ENCODE measurements at places on chromosomes 3 and 15. TPM values are rescaled to one million over a fixed set of nuclear protein-coding genes. Genes with fewer than 3 reads are reported as not detected.

GRCh38 chr3:123424321-123424998 is 24.4 kb downstream of the ADCY5 start:
- DNase-seq = no peak

The PLA2G4F gene
- not detected for total RNA-seq

DNA sequence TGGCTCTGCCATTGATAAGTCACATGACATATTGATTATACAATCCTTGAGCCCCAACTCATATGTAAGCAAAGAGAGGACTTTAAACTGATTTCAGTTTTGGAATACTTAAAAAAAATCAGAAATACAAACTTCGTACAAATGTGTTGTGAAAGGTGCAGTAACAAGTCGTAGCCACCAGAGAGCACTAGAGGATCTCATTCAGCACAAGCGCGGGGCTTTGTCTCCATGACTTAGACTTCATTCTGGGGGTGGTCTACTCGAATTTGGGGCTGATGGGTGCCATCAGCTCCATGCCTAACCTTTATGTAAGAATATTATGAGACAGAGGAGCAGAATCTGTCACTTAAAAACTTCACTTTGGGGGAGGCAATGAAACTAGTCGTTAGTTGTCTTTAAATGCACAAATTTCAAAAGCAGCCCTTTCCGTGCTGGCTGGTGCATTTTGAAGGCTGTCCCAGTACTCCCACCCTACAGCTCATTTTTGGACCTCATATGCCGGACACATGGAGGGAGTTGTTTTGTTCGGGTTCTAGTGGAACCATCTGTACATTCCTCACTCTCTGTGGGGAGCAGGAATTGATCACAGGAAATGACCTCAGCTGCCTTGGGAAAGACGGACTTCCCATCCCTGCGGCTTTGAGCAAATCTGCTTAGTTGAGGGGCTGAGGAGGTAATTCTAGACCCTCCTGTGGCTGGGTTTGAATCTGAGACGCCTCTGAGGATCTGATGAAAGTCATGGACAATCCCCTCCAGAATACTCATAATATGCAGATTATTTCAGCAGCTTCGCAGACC is 27.5 kb upstream of the MASP1 start:
- DNase-seq = peak; percentile 73

DNA sequence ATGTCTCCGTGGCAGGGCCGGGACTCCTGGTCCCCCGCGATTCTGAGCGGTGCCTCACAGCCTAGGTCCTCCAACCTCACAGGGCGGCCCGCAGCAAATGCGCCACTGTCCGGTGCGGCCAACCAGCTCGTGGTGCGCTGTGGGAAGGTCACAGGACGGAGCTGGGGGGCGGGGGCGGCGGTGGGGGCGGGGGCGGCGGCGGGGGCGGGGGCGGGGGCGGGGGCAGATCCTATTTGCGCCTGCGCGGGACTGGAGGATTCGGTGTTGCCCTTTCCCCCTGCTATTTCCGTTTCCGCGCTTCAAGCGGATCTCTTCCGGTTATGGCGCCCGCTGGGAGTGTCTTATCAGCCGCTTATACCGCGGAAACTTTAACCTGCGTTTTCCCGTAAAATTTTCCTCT is 106.7 kb upstream of the SNRPN start:
- DNase-seq = peak; percentile 57

The MYEF2 gene
- total RNA-seq = 4.5 TPM

GRCh38 chr15:31296646-31297574 is 29.7 kb upstream of the KLF13 start:
- DNase-seq = no peak

DNA sequence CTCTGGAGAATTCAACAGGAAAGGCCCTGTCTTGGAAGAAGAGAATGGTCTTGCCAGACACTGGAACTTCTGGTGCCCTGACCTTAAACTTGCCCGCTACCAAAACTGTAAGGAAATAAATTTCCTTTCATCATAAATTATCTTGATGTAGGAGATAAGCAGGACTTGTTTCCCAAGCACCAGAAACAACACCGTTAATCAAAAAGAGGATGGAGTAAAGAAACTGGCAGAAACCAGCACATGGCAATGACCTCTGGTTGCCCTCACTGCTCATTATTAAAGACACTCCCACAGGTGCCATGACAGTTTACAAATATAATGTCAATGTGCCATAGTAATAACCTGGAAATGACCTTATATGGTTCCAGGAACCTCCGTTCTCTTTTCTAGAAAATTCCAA is 426.1 kb downstream of the EDEM1 start:
- DNase-seq = no peak

The FBXO40 gene
- total RNA-seq = not detected

- DNase-seq = no peak
Observed at GRCh38 chr15:67187351-67187854, 67.1 kb downstream of the AAGAB start.

GRCh38 chr3:101725194-101725889 is 928 bp downstream of the CEP97 start:
- peak; percentile 5 for DNase-seq

DNA sequence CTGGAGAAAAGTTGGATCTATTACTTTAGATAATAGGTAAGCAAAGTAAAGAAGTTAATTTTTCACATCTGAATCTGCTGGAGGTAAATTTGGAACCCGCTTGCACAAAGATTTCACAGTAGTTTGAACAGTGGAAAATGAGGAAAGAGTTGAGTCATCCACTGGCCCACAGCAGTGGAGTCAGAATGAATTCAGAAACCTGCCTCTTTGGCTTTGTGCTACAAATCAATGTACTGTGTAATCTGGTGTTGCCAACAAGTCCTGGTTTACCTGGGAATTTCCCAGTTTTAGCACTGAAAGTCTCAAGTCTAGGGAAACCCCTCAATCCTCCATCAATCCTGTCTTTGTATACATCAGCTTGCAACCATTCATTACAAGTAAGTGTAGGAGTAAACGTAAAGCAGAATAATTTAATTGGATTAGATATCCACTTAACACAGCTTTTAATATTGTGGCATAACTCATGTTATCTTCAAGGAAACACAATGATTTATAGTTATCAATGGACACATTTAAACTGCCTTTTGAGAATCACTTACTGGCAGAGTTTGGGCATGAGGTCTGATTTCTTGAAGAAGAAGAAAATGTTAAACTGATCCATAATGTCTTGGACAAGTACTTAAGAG is 100.6 kb downstream of the DCLK3 start:
- DNase-seq = peak; percentile 60

DNA sequence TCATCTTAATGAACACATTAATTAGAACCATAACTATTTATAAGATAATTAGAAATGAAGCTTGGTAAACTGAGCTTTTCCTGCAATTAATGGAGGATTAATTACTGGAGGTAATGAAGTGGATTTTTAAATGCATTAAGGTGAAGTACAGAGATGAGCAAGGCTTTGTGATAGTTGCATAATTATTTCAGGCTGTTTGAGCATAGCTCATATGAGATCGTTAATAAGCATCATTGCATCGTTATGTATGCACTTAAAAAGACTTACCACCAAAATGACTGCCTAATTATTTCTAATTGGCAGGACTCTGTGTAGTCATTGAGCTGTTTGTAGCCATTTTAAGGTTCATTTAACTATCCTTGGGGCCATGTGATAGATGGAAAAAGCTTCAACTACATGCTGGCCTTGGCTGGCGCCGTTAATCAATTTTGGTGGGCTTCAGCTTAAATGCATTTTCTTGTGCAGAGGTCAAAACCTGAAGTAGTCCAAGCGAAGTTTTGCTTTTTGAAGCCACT is 55.3 kb downstream of the RSRC1 start:
- no peak for DNase-seq

GRCh38 chr3:50325113-50325480 is 2.6 kb upstream of the HYAL2 start:
- no peak for DNase-seq

The FBXL2 gene
- total RNA-seq = 15.6 TPM

GRCh38 chr3:40191850-40192448 is 117.6 kb upstream of the EIF1B start:
- DNase-seq = peak; percentile 51

The TEX55 gene
- total RNA-seq = not detected

DNA sequence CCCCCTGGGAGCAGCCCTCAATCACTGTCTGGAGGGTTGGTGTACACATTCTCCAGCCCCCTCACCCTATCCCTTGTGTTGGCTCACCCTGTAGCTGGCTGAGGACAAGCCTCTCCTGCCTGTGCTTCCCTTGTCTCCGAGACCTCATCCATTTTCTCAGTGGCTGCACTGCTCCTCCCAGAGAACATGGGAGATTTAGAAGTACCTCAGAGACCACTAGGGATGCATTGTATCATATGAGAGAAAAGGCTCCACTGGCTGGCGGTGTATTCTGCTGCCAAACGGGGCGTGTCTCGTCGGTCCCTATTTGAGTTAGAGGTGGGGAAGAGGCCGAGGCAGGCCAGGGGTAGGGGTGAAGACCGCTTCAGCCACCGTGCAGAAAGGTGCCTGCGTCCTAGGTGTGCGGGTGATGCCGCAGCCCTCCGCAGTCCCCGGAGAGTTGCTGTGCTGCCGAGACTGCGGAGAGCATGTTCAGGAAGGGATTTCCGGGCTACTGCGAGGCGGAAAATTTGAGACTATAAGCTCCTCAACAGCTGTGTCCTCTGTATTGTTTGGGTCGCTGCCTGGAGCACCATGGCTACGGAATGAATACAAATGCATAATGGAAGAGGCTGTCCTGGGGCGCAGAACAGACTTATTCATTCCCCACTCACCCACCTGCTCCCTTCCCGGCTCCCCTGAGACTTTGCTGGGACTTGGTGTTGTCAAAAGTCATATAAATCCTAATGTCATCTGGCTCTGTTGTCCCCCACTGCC is 43.8 kb downstream of the SPSB4 start:
- DNase-seq = peak; percentile 9

DNA sequence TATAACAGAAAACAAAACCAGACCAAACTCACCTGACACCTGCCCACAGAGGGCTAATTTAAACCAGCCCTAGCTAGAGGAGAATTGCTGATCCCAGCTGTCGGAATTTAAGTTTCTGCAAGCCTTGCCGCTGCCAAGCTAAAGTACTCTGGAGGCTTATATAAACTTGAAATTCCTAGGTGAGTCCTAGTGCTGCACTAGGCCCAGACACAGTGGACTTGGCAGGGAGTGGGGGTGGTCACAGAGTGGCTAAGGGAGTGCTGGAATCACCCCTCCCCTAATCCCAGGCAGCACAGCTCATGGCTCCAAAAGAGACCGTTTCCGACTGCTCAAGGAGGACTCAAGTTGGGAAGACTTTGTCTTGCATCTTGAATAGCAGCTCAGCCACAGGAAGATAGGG is 17.6 kb downstream of the TMCO5A start:
- DNase-seq = no peak

DNA sequence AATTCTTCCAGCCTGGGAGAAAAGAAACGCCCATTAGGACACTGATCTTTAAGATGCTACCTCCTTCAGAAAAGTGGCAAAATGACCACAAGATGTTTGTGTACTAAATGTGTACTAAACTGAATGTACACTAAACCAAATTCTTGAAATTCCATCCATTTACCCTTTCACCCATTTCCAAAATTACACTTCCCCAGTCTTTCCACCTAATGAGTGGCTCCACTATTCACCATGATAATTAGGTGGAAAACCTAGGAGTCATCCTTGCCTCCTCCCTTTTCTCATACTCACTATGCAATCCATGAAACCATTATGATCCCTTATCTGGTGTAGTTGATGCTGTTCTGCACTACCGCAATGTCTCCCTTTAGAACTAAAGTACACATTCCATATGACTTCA is 452.1 kb upstream of the THBS1 start:
- DNase-seq = no peak

The TP63 gene
- not detected for total RNA-seq

DNA sequence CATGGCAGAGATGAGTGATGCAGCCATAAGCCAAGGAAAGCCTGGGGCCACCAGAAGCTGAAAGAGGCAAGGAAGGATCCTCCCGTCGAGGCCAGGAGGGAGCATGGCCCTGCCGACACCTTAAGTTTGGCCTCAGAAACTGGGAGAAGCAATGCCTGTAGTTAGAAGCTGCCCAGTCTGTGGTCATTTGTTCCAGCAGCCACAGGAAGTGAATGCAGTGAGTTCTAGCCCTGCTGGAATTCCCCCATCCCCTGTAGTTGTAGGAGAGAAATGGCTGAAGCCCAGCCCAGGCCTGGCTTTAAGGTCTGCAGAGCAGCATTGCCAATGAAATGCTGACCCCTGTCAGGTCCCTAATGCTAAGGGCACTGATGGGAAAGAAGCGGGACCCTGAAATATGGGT is 12.2 kb upstream of the CHSY1 start:
- DNase-seq = peak; percentile 46

The NISCH gene
- total RNA-seq = 36.9 TPM

DNA sequence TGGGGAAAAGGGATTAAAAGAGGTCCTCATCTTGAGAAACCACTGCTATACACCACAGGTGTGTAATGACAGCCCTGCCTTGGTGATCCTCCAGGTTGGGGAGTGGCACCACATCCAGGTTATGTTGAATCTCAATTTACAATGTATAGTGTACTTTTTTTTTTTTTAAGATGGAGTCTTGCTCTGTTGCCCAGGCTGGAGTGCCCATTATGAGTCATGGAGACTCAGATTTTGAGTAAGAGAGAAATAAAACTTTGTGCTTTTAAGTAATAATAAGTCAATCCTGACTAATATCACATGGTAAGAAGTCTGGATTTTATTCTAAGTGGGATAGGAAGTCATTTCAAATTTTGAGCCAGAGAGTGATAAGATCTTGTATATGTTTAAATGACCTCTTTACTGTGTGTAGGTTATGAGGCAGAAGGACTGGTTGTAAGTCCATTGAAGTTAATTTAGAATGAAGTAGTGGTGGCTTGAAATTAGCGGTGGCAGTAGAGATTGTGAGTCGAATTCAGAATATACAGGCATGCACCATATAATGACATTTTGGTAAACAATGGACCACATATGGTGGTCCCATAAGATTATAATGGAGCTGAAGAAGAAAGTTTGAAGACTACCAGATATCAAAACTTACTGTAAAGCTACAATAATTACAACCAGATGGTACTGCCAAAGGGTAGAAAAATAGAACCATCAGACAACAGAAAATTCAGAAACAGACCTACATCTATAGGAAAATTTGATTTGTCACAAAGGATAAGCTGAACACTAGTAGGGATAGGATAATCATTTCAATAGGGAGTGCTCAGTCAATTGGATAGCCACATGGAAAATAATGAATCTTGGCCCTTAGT is 20.7 kb downstream of the POPDC2 start:
- no peak for DNase-seq

The HRH1 gene
- total RNA-seq = 13.1 TPM

The PLCB2 gene
- 0.28 TPM for total RNA-seq

The AMT gene
- total RNA-seq = 0.36 TPM

- no peak for DNase-seq
Observed at GRCh38 chr15:97745481-97746071, 214.9 kb upstream of the ARRDC4 start.

GRCh38 chr3:105315815-105316214 is 50.9 kb upstream of the ALCAM start:
- DNase-seq = no peak

- no peak for DNase-seq
Observed at GRCh38 chr15:28289694-28290463, 32.1 kb downstream of the HERC2 start.

GRCh38 chr3:131370935-131371687 is 10.5 kb upstream of the NUDT16 start:
- DNase-seq = no peak

The FETUB gene
- total RNA-seq = not detected

GRCh38 chr3:98763076-98763475 is at the start of gene ST3GAL6:
Gene ST3GAL6 (plus strand): TSS chr3:98763340. CDS start chr3:98768441, 5,101 bp downstream.
- DNase-seq = peak; percentile 42

- no peak for DNase-seq
Observed at GRCh38 chr3:28768439-28768838, 419.8 kb upstream of the AZI2 start.

GRCh38 chr3:166279636-166280035 is 442.4 kb upstream of the BCHE start:
- DNase-seq = no peak

GRCh38 chr15:63544258-63545026 is 40.0 kb downstream of the USP3 start:
- no peak for DNase-seq
